ENCODE measurements at places on chromosomes 4 and X.
A peak's percentile ranks its signal among the peaks of the same experiment; 100 is the strongest.

GRCh38 chr4:7466215-7466614, 31.5 kb upstream of the PSAPL1 start:
- no peak for DNase-seq

DNA sequence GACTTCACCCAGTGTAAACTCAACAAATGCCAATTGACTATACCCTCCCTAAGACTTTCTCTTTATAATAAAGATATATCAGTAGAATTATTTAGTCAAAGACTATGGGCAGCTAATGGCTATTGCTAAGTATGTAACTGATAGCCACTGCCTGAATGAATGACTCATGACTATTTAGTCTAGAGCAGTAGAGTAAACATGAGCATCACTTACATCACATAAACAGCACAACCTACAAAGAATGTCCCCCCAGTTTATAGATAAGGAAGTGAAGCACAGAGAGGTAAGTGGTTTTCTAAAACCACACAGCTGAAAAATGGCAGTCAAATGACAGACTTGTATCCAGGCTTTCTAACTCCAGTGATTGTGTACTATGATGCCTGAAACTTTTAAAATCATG, 507.0 kb downstream of the PPARGC1A start:
- no peak for DNase-seq

DNA sequence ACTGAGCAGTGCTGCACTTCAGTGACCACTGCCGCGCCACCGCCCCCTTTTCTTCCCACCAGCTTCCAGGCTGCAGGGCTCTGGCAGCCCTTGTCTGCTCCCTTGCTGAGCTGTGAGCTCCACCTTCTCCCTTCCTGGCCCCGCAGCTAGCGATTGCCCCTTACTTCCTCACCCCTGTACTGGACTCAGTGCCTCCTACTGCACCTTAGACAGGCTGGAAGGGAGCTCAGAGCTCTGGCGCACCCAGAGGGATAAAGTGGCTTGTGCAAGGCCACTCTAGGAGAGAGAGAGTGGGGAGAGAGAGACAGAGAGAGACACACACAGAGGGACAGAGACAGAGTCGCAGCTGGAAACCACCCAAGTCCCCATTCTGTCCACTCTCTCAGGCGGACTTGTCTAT, 6.0 kb downstream of the RASL11B start:
- DNase-seq = no peak

GRCh38 chrX:9656871-9657270, 108.8 kb downstream of the GPR143 start:
- no peak for DNase-seq

DNA sequence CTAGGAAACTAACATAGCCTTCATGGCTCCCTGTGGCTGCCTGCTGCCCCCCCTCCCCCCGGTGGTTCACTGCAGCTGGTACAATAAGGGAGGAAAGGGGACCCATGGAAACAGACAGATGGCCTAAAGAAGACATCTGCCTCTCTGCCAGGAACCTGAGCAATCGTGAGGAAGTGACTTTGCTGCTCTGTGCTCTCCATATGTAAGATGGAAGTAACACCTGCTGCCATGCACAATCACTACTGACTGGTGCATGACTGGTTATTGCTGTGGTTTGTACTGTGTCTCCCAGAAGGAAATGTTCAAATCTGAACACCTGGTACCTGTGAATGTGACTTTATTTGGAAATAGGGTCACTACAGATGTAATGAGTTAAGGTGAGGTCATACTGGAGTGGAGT, 43.6 kb downstream of the CD99L2 start:
- DNase-seq = no peak

- no peak for DNase-seq
These were observed 67.7 kb upstream of the PRDM5 start for GRCh38 chr4:120990246-120990645.

DNA sequence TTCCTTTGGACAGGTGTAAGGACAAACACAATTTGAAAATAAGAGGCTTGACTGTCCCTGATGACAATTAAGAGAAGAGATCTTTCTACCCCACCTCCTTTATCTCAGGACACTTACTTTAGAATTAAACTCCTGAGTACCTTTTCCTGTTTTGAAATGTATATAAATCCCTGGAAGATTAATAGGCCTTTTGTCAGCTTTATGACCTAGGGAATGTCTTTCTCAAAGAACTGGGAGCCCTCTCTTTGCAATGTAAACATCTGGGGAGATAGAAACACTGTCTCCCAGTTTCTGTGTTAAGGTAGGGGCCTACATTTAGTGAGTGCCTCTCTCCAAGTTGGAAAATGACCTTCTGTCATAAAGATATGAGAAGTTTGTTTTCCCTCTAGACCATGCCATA, 31.7 kb downstream of the AGA start:
- DNase-seq = no peak

DNA sequence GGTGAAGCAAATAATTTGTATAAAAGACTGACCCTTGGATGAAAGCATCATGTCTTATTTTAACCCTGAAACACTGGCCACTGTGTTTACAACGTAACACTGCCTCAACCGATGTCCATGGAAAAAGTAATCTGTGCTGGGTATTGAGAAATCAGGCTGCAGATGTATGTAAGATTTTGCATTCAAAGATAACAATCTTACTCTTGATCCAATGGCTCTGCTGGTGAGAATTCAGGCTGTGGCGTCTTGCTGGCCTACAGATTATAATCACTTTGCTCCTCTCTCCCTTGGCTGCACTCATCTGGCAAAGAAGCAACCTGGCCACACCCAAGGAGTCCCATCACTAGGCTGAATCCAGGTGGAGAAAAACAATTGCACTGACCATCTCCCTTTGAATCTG, 7.5 kb downstream of the ADGRA3 start:
- no peak for DNase-seq

DNA sequence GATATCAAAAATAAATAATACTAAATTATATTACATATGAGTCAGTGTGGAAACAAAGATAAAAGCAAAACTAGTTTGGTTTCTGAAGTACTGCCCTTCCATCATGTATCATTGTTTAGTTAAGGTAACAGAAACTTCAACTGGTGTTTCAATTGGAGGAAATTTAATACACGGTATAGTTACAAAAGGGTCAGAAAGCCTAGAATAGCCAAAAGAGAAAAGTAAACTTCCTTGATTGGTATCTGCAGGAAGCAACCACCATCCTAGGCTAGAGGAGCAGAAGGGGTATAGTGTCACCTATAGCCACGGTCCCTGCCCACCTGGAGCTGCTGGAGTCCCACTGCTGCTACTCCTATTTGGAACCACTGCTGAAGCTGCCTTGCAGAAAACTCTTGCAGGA, 185.6 kb downstream of the SLC7A11 start:
- DNase-seq = no peak

DNA sequence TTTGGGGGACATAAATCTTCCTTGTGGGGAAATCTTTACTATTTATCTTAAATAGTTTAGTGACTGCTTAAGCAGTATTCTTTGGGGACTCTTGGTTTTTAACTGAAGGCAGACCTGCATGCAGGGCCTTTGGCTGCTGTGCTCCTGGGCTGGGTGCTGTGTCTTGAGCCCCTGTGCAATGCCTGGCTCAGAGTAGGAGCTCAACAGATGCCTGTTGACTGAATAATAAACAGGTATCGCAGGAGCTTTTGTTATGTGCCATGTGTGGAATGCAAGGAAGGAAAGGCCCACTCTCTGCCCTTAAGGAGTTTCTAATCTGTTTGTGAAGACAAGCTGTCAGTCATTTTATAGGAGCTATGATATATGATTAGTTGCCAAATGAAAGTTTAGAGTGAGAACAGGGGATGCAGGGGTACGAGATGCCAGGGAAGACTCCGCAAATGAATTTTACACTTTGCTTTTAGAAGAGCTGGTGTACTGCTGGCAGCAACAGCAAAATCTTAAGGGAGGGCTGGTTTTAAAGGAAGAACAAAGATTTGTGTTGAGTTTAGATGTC, 6.7 kb downstream of the GAB1 start:
- DNase-seq = no peak

DNA sequence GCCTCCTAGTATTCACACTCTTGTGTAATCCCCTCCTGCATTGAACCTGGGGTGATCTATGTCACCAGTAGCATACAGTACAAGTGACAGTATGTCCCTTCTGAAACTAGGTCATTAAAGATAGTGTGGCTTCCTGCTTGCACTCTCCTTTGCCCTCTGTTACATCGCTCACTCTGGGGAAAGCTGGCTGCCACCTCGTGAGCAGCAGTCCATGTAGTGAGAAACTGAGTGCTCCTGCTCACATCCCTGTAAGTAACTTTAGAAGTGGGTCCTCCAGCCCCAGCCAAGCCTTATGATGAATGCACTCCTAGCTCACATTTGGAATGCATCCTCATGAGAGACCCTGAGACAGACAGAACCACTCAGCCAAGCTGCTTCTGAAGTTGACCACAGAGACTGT, 89.8 kb upstream of the TNIP3 start:
- no peak for DNase-seq

- DNase-seq = no peak
These were observed 134.0 kb upstream of the SMAD1 start for GRCh38 chr4:145347684-145348083.

DNA sequence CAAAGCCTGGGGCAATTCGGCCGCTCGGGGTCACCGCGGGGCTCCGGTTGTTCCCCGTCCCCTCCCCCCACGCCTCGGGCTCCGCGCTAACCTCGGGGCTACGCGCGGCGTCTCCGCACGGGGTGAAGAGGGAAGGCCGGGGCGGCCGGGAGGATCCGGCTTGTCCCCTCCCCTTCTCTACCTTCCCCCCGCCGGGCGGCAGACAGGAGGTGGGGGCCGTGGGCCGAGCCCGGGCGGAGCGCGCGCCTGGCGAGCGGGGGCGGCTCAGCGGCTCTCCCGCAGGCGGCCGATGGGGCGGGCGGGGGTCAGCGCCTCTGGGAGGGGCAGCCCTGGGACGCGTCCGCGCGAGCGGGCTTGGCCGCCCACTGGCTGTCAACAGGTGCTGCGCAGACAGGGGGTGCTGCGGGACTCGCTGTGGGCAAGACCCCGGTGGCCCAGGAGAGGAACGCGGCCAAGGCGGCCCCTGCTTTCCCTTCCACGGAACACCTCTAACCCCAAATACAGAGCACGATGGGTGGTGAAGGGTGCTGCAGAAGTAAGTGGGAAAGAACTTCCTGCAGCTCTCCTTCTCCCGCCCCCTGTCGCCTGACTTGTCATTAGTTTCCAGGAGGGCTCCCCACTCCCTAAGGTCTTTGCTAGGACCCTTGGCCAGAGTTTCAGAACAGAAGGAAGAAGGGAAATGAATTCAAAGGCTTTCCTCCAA, at the start of gene PDGFC:
PDGFC (minus strand) TSS at position 124 of the 703 bp plus-strand sequence. CDS start 896 bp downstream, outside the sequence.
- DNase-seq = no peak

- DNase-seq = peak; percentile 92
These were observed at the start of gene UBE2D3 for GRCh38 chr4:102826890-102827673. UBE2D3 (minus strand) TSS chr4:102827551; CDS start chr4:102826508, 1,043 bp downstream.

DNA sequence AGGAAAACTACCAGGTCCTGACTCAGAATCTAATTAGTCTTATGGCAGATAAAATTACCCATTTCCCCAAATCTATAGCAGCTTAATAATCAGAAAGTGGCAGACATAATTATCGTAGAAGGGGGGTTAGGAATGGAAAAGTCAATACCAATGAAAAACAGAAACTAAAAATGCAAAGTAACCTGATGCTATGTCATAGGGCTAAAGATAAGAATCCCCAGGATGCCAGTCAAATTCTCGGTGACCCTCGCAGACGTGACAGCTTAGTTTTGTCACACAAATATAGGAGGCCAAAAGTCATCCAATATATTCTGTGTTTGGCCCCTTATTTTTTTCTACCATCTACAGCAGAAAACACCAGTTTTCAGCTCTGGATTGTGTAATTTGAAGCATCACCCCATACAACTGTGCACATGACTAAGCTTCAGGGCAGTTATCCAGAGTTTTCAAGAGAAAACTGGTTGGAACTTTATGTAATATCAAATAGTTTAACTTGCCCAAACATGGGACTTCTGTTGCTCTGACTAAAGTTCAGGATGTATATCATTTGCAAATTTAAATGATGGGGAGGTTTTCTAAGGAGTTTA, 30.9 kb downstream of the RASSF6 start:
- DNase-seq = no peak

- DNase-seq = peak; percentile 94
These were observed 203.4 kb downstream of the ANAPC10 start for GRCh38 chr4:144894573-144894972.

DNA sequence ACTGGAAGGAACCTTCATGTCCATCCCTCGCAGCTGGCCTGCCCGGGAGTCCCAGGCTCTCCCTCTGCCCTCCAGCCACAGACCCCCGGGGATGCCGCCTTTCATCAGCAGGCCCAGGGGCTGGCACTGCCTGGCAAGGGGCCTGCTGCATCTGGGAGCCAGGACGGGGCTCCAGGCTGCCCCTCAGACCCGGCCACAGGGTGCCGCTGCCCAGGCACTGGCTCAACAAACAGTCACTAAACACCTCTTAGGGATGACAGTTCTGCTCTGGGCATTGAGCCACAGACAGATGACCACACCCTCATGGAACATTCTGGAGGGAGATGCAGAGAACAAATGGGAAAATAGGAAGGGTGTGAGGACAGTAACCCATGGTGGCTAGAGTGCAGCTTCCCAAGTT, 109.3 kb downstream of the HMX1 start:
- DNase-seq = no peak

DNA sequence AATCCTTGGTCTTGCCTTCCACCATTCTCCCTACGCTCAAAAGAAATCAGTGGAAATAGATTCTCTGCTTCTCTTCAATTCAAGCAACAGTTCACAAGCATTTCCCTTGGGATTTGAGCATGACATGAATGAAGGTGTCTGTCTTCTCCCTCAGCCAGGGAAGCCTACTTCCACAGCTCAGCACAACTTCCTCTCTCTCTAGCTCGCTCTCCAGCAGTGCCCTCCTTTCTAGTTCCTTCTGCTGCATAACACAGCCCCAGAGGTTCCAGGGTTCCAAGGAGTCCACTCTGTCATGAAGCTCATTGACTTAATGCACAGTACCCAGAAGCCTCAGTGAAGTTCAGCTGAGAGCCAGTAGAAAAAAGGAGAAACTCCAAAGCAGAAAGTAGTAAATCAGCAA, 81.3 kb downstream of the PLS3 start:
- DNase-seq = no peak

- DNase-seq = peak; percentile 0
These were observed 217.8 kb upstream of the HCCS start for GRCh38 chrX:10893366-10893765.

- DNase-seq = no peak
These were observed 11.9 kb upstream of the TMEM185A start for GRCh38 chrX:149643496-149643895.

GRCh38 chr4:140790765-140791164, 34.6 kb upstream of the TBC1D9 start:
- DNase-seq = peak; percentile 6

- no peak for DNase-seq
These were observed 455.3 kb downstream of the ACTRT1 start for GRCh38 chrX:127596882-127597281.

DNA sequence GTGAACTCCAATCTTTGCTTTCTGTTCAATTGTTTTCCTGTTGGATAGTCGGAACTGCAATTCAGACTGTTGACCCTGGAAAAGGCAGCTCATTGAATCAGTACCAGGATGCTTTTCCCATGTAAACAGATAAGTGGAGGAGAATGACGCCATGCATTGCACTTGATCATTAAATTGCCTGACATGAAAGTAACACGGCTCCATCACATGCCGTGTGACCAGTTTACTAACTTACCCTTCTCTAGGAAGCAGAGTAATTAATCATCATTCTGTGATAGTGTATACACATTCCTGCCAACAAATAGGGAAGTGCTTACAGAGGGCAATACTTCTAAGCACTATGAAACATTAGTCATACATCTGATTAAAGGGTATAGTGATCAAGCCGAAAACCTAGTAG, 101.4 kb downstream of the PPARGC1A start:
- no peak for DNase-seq

GRCh38 chr4:155657169-155657568, 9.5 kb upstream of the GUCY1A1 start:
- no peak for DNase-seq
